ENCODE measurements at places on chromosomes 5 and 9.

DNA sequence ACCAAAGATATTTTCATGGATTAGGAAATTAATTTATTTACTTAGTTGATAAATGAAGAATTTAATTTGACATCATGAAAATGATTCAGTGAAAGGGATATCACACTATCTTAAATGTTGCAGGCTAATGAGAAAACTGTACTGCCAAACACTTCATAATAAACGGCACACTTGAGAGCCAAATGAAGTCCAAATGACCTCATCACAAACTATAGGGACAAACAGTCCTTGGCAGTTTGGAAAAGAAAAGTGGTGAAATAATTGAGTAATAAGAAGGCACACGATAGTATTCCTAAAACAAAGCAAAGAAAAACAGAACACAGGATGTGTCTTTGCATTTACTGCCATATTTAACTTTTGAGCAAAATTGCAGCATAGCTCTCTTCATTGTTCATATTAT lies 116.9 kb upstream of the TLR4 start:
- DNase-seq = no peak

DNA sequence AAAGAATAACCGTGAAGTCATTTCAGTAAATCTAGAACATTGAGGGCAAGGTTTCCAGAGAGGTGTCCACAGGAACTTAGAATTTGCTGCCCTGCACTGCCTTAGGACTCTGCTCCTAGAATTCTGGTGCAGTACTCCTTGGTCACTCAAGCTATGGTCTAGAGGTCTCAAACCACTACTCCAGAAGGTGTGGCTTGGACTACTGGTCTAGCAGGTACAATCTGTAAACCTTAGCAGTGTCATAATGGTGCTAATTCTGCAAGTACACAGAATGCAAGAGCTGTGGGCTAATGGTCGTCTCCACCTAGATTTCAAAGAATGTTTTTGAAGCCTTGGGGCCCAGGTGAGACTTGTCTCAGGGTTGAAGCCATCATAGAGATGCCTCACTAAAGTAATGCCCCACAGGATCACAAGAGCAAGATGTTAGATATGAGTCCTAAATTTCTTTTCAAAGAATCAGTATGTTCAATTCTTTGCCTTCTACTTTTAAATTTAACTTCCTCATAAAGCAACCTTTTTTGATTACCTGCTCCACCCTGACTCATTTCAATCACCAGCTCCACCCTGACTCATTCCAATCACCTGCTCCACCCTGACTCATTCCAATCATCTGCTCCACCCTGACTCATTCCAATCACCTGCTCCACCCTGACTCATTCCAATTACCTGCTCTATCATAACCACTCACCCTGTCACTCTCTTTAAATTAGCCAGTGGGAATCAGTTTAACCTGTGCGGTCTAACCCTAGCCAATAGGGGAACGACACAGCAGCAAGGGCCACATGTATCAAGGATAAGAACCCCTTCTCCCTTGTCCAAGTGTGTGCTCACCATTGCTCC lies 1111.8 kb upstream of the ACO1 start:
- no peak for DNase-seq

DNA sequence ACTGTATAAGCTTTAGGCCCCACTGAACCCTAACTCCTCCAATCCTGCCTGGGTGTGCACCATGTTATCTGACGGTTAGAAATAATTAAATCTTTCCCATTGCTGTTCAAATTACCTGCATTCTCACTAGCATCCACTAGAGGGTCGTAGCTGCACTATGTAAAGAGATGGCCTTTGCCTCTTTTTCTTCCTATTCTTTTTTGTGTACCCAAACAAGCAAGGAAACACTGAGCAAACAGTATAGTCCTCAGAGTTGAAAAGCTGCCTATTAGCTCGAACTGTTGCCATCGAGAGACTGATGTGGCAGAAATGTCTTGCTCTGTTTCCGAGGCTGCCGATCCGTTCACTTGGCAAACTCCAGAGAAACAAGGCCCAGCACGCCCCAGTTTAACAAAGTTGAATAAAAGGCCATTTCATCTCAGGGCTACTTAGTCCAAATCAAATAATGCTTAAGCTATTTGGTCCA lies 163.8 kb upstream of the TRPM3 start:
- DNase-seq = no peak

DNA sequence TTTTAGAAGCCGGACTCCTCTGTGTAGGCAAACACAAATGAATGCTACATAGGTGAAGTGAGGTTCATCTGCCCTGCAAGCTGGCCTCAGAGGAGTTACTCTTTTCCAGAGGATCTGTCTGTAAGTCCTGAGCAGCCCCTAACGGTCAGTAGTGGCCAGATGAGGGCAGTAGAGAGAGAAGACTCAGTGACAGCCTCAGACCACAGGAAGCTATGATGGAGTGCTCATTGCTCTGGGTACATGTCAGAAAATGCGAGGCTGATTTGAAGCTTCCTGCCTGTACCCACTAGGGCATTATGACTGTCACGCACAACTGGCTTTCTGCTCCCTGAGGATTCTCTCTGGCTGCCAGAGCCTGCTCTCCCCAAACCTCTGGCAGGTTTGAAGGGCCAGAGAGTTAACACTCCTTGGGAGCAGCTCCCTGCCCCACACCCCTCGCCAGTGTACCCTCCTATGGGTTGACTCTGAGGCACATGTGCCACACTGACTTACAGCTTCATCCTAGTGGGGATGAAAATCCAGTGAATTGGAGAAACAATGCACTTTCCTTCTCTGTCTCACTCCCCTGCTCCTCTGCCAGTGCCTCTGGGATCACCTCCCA lies 141.5 kb downstream of the GABRG2 start:
- no peak for DNase-seq

DNA sequence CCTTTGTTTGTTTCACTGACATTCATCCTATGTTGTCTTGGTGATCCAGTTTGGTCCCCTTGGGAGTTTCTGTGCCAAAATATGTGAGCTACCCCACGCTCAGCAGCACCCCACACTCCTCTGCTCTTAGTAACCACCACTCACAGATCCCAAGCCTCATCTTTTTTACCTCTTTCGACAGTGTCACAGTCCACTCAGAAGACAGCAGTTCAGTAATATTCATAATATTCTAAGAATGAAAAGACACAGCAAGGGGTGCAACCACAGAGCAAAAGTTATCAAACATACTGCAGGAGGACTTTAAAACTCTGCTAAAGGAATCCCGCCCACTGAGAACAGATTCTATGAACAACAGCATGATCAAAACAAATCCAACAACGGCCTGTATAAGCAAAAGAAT lies 28.2 kb downstream of the RNF130 start:
- DNase-seq = no peak

- DNase-seq = no peak
These were observed 38.7 kb upstream of the SYNPO start for GRCh38 chr5:150601491-150602345.

GRCh38 chr5:133970325-133970909 lies 2.0 kb upstream of the C5orf15 start:
- no peak for DNase-seq

All from activated CD4-positive, alpha-beta T cell treated with anti-CD3 and anti-CD28 coated beads for 1 hour (primary cell).